ENCODE measurements at places on chromosomes 1 and 21.

DNA sequence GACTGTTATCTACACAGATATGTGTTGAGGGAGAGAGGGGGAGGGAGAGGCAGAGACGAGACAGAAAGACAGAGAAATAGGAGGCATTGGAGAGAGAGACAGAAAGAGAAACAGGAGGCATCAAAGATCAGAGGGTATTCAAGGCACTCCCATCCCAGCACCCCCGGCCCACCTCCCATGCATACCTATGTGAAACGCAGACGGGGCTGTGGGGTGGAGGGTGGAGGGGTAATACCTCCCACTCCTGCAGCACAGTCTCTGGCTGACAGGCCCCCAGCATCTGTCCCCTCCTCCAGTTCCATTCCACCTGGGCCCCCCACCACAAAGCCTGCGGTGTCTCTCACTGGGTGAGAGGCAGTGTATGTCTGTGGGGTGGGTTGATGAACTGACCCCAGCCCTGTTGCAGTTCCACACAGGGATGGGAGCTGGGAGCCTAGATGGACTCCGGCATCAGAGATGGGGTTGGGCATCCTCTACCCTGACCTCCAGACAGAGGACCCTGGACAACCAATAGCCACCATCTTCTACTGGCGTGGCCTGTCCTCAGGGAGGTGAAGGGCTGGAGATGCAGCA, 49.7 kb downstream of the RAP1GAP start:
- DNase-seq = no peak

DNA sequence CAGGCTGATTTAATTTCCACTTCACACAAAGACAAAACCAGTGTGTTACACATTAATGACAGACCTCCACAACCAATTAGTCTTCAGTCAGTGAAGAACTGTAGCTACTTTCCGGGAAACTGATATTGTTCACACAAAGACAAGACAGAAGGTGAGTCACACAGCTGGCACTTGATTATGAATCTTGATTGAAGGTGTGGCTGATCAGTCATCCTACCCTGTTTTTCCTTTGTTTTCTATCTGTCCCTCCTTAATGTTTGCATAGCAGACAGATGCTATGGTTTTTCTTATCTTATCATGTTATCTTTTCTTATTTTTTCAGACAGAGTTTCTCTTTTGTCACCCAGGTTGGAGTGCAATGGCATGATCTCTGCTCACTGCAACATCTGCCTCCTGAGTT, 185.1 kb upstream of the GREM2 start:
- DNase-seq = peak; percentile 3

DNA sequence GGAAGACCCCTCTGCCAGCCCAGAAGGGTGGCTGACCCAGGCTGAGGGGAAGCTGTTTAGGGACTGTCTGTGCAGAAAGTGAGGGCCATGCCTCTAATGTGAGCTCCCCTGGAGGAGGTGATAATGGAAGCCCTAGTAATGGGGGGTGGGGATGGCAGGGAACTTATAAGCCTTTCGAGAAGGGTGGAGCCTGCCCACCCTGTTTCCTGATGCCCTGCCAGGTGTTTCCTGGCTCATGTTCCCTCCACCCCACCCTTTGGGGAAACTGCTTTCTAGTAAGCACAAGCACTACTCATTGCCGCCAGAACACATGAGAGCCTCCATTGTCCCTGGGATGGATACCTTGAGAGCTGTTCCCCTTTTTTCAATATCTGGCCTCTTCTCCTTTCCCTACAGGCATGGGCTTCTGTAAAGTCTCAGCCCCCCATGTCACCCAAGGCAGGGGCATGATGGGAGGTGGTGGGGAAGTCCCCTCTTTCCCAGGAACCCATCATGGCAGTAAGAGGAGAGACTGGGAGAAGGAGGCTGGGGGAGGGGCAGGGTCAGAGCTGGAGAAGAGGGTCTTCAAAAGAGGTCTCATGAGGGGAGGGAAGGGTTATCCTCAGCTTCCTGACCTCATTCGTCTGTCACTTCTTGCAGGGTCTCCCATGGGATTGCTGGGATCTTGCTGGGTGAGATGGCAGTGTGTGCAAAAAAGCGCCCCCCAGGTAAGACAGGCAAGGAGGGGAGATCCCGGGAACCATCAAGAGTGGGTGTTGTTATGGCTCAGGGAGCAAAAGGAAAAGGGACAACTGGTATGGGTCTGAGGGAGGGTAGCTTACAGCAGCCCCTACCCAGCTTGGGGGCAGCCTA, 2.4 kb downstream of the ATP8B2 start:
- DNase-seq = no peak

DNA sequence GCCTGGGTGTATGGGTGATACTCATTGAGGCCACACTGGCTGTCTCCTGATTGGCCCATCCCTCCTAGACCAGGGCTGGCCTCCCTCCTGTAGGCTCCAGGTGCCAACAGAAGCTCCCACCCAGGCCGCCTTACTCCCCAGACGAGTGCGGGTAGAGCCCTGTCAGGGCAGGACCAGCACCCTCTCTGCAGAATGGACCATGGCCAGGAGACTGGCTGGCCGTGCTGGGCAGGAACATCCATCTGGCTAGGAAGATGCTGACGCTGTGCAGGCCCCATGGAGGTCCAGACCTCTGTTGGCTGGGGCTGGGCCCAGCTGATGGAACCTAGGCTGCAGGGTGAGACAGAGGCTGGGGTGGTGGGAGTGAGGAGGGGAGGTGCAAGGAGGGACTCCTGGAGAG, 25.0 kb upstream of the EPB41 start:
- DNase-seq = no peak

GRCh38 chr1:61222240-61222639, 139.9 kb downstream of the NFIA start:
- DNase-seq = no peak

DNA sequence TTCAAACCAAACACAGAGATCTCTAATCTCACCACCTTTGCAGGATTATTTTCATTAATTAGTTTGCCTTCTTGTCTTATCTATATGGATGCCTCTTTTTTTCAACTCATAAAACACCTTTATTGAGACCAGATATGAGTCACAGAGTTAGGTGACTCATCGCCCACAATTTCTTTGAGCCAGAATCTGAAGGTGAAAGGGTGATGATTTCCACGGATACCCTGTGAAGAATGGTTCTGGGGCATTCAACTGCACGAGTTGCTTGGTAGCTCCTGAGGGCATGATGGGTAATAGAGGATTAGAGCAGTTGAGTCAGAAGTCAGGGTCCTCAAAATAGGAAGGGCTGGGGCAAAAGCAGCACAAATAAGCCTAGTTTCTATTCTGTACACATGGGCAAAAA, 128.2 kb downstream of the TBX19 start:
- DNase-seq = peak; percentile 53

DNA sequence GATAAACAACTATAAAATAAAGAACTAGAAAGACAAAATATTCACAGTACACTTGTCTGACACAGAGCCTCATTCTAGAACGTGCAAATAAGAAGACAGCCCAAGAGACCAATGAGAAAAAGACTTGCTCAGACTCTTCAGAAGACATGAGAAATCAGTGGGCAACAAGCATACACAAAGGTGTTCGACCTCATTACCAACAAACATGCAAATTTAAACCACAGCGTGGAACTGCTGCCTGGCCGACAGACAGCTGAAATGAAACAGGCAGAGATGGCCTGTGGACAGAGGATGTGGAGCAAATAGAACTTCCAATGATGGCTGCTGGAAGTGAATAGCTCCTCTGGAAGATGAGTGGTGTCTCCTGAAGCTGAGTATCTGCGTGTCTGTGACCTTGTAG, 22.4 kb upstream of the COL6A1 start:
- no peak for DNase-seq

DNA sequence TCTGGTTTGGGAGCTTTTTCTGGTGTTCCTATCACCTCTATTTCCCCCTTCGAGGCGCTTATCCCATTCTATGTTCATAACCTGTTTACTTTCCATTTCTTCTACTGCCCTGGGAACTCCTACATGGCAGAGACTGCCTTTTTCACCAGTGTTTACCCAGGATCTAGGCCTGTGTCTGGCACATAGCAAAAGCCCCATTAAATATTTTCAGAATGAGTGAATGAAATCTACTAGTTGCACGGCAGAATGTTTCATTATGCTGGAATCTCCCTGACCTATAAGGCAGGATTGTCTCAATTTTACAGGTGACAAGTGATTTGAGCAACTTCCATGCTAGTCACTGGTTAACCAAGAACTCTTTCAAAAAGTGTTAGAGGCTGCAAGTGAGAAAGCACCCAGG, 70.1 kb downstream of the PGM1 start:
- DNase-seq = peak; percentile 87

GRCh38 chr1:183932412-183932811, 105.1 kb downstream of the COLGALT2 start:
- DNase-seq = no peak

GRCh38 chr21:38567335-38567969, 69.2 kb upstream of the ERG start:
- no peak for DNase-seq
